ENCODE measurements at places on chromosomes 2 and 18.

DNA sequence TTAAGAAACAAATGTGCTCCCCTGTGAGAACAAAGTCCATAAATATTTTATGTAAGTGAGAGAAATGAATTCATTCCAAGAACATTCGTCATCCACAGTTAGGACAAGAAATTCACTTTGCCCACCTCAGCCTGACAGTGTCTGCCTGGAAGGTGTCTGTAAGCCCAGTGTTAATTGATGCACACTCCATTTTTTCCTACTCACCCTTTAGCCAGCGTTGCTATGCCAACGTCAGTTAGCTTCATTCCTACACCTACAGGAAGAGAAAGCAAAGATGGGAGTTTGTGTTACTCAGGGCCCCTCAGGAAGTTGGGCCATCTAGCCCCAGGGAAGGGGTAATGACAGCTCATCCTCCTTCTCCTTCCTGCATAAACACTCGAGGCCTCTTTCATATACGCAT is 131.0 kb downstream of the ALPK2 start:
- DNase-seq: no peak

GRCh38 chr18:48548921-48549320 is 10.1 kb downstream of the CTIF start:
- no peak for DNase-seq

DNA sequence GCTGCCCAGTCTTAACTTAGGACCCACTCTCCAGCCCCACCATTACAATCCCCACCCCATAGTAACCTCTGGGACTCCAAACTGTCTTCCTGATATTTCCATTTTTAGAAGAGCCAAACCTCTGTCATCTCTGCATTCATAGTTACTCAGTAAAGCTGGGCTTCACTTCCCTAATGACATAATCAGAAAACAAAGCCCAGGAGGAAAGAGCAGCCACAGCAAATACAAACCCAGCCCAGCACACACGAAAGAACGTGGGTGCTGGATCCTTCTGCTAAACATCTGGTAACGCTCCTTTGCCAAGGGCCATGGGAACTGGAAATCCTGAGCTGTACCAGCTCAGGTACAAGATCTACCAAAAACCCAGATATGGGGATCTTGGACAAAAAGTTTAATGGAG is 36.8 kb upstream of the RIOK3 start:
- no peak for DNase-seq

DNA sequence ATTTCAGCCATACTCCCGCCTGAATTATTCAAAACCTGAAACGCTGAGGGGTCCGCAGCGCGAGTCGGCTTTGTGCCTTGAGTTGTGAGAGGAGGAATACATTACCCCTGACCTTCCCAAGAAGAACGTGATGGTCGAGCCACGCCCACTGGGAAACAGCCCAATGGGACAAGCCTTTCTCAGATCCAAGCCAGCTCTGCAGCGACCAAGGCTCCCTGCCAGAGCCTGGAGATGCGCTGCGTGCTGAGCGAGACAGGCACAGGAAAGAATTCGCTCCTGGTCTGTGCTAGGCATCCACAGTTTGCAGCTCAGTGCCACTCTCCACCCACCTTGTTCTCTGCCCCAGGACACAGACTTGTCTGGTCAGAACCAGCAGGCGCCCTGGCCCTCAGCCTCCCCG is 74.1 kb upstream of the GLI2 start:
- DNase-seq: no peak

- no peak for DNase-seq
Measured at GRCh38 chr18:34647251-34647650, 62.8 kb upstream of the DTNA start.

All from D341Med (cell line).